ENCODE measurements at places on chromosomes 5 and 9. TPM values are rescaled to one million over a fixed set of nuclear protein-coding genes. Genes with fewer than 3 reads are reported as not detected.

GRCh38 chr9:116767219-116767618, 80.1 kb downstream of the TRIM32 start:
- H3K36me3 ChIP-seq = no peaks in the 10 kb centered on the region
- H3K4me3 ChIP-seq = no peak overlapping the region
- no peak overlapping the region for H3K27ac ChIP-seq
- H3K27me3 ChIP-seq = no peaks in the 10 kb centered on the region

GRCh38 chr5:50440651-50441492, at the start of gene EMB:
TSS of gene EMB (minus strand) at chr5:50441288. CDS start at chr5:50441151, 137 bp downstream.
- H3K27me3 ChIP-seq = peaks cover 6% of the 10 kb centered on the region
- peak; percentile 88 for DNase-seq
- no peaks in the 10 kb centered on the region for H3K36me3 ChIP-seq
- H3K4me1 ChIP-seq = peaks cover 8% of the 10 kb centered on the region

Gene SPATA9
- total RNA-seq = not detected

- H3K4me1 ChIP-seq = no peaks in the 10 kb centered on the region
- no peaks in the 10 kb centered on the region for H3K36me3 ChIP-seq
- H3K27me3 ChIP-seq = no peaks in the 10 kb centered on the region
- no peak for DNase-seq
Measured at GRCh38 chr5:125085797-125086505, 339.5 kb upstream of the ZNF608 start.

Gene PRDM9
- not detected for total RNA-seq

- no peak overlapping the region for H3K4me3 ChIP-seq
- H3K27me3 ChIP-seq = peaks cover 5% of the 10 kb centered on the region
- H3K4me1 ChIP-seq = no peaks in the 10 kb centered on the region
- no peaks in the 10 kb centered on the region for H3K36me3 ChIP-seq
Measured at GRCh38 chr5:38202741-38203140, 55.6 kb upstream of the EGFLAM start.

GRCh38 chr5:10600626-10601245, 36.9 kb downstream of the ANKRD33B start:
- H3K4me1 ChIP-seq = peaks cover 19% of the 10 kb centered on the region
- H3K4me3 ChIP-seq = no peak overlapping the region
- DNase-seq = no peak
- no peaks in the 10 kb centered on the region for H3K27me3 ChIP-seq
- H3K36me3 ChIP-seq = no peaks in the 10 kb centered on the region

- no peaks in the 10 kb centered on the region for H3K27me3 ChIP-seq
- H3K4me1 ChIP-seq = no peaks in the 10 kb centered on the region
- H3K36me3 ChIP-seq = no peaks in the 10 kb centered on the region
- no peak for DNase-seq
- H3K27ac ChIP-seq = no peak overlapping the region
- no peak overlapping the region for H3K4me3 ChIP-seq
Measured at GRCh38 chr5:158133369-158133768, 274.4 kb upstream of the CLINT1 start.

DNA sequence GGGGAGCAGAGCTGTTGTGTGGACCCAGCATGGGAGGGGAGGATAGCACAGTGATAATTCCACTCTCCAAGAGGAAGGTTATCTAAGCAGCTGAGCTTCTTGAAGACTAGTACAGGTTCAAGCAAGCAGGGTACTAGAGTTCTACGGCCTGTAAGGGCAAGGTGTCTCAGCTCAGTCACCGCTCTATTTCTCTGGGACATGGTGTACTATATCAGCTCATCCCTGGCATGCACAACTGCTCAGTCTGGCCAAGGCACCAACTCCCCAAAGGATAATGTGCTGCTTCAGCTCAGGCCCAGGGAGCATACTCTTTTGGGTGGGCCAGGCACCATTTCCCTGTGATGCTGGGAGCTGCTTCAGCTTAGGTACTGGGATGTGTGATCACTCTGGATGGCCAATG, 69.8 kb downstream of the RNF130 start:
- H3K27ac ChIP-seq = no peak overlapping the region
- no peaks in the 10 kb centered on the region for H3K27me3 ChIP-seq
- no peaks in the 10 kb centered on the region for H3K4me1 ChIP-seq
- no peak overlapping the region for H3K4me3 ChIP-seq

DNA sequence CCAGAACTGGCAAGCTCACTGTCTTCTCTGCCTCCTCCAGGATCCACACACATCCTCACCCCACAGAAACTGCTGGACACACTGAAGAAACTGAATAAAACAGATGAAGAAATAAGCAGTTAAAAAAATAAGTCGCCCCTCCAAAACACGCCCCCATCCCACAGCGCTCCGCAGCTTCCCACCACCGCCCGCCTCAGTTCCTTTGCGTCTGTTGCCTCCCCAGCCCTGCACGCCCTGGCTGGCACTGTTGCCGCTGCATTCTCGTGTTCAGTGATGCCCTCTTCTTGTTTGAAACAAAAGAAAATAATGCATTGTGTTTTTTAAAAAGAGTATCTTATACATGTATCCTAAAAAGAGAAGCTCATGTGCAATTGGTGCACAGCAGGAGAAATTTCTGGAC, 16.1 kb upstream of the CFAP157 start:
- peaks cover 83% of the 10 kb centered on the region for H3K36me3 ChIP-seq
- H3K4me1 ChIP-seq = no peaks in the 10 kb centered on the region
- no peaks in the 10 kb centered on the region for H3K27me3 ChIP-seq
- DNase-seq = no peak
- H3K27ac ChIP-seq = no peak overlapping the region
